ENCODE measurements at places on chromosomes 1 and 21.

DNA sequence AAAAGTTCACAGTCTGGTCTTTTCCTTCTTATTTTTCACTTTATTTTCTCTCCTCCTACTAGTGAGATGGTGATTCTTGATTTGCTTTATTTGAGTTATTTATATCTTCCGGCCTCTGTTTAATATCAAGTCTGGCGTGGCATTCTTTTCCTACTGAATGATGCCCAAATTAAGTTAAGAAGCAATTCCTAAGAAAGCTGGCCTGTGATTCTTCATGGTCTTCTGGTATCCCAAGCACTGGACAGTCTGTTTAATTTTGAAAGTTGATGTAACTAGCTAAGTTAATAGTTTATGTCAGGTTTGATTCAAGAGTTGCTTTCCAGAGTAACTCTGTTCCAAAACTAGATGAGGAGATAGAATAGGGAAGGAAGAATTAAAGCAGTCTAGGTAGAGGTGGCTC lies 9.2 kb upstream of the ENAH start:
- DNase-seq: no peak

DNA sequence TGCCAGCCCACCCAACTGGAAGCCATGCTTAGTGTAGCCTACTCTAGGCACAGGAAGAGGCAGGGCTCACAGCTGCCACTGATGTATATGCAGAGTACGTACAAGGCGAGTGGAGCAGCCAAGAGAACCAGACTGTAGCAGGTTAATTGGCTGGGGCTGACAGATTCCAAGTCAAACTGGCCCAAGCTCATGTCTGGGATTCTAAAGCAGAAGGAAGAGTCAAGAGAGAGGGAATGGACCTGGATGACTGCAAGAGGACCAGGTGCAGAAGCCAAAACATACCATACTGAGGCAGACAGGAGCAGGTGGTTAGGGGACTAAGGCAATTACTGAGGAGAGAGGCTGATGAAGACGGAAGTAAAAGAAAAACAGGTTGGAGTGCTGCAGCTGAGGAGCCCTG lies 51.3 kb upstream of the LRRN2 start:
- DNase-seq: no peak

DNA sequence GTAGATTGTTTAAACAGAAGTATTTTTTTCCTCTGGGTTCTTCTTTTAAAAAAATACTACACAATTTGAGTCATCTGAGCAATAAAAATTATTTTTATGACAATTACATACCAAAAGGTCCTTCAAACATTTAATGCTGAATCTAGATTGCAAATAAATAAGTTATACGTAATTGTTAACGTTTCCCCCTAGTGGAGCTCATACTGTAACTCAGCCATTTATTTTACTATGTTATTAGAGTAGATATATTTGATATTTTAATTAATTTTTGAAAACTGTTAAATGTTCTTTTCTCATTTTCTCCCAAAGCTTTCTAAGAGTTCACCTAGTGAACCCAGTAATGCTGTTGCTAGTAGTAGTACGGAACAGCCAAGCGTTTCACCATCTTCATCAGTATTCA lies 33.5 kb downstream of the ZMYM1 start:
- DNase-seq: no peak

- no peak for DNase-seq
Measured at GRCh38 chr1:28778021-28778420, 33.9 kb upstream of the OPRD1 start.

- DNase-seq: no peak
Measured at GRCh38 chr1:118751166-118751565, 237.0 kb downstream of the TBX15 start.

DNA sequence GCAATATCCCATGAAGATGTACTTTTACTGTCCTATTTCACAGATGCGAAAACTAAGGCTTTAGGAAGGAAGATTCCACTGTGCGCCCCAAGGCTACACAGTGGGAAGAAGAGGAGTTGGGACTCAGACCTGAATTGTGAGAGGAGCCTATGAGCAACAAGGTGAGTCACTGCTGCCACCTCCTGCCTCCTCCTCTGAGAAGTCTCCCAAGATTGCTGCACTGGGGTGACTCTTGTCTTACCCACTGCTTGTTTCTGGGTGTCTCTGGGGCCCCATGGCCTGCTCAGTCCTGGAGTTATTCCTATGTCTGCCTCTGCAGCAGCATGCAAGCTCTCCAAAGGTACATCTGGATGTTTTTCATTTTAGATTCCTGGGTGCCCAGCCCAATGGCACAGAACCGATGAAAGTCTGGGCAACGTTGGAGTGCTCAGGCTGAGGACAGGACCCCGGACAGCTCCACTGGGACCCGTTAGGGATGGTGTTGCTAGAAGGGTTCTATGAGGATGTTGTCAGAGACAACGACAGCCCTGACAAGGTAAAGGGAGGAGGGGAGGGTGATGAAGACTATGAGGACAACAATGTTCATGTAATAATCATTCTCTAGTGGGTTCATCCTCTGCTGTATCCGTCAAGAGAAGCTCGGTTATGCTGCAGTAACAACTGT lies 11.0 kb upstream of the C1QA start:
- peak; percentile 77 for DNase-seq

- no peak for DNase-seq
Measured at GRCh38 chr1:39003794-39004193, 12.7 kb downstream of the AKIRIN1 start.

GRCh38 chr1:167667536-167667935 lies 37.5 kb downstream of the RCSD1 start:
- DNase-seq: no peak

DNA sequence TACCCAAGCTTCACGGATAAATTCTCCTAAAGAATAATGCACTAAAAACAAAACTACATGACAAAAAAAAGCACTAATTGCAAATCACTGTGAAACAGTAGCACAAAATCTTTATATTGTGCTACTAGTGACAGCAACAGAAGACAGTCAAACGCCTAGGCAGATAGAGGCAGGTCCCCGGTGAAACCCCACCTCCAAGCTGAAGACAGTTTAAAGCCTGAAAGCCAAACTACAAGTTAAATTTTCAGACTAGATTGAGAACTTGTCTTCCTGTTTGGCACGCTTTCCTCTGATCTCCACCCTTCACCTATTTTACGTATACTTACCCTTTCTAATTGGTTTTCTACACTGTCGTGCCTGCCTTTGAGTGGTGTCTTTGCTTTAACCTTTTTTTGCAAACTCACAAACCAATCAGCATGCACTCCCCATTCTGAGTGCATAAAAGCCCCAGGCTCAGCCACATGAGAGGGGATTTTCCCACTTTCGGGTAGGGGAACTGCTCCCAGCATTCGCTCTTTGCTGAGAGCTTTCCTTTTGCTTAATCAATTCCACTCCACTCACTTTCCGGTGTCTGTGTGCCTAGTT lies 3.6 kb upstream of the BACH1 start:
- DNase-seq: no peak

DNA sequence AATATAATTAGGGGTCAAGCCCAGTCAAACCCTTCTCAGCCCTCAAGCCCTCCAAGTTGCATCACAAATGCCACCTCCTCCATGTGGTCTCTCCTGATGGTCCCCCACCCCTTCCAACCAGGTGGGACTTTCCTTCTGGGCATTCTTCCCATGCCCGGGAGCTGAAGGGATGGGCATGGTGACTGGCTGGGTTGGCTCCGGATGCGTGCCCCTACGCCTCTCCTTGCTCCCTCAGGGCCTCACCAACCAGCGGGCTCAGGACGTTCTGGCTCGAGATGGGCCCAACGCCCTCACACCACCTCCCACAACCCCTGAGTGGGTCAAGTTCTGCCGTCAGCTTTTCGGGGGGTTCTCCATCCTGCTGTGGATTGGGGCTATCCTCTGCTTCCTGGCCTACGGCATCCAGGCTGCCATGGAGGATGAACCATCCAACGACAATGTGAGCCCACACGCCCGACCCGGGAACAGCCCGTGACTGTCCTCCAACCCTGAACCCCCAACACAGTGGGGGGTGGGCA lies 7.5 kb downstream of the ATP1A2 start:
- DNase-seq: no peak

- DNase-seq: no peak
Measured at GRCh38 chr1:162571696-162572095, 10.2 kb downstream of the UAP1 start.

GRCh38 chr21:38179511-38179910 lies 77.3 kb upstream of the KCNJ15 start:
- no peak for DNase-seq

DNA sequence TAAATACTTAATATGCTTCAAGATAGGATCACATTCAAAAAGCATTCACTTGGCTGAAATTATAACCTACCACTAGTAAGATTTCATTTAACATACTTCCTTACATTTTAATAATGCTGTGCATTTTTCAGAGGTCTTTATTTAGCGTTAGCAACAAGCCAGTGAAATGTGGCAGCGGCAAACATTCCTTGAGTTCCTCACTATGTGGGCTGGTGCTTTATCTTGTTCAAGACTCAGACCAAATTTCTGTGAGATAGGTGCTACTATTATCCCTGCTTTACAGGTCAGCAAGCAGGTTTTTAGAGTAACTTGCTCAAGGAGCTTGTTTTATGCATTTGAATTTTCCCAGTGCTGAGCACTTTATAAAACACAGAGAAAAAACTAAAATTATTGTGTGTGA lies 132.7 kb downstream of the PLPPR4 start:
- no peak for DNase-seq

GRCh38 chr21:22691658-22692057 lies 1693.4 kb downstream of the NCAM2 start:
- no peak for DNase-seq

- DNase-seq: no peak
Measured at GRCh38 chr1:179445593-179445992, 79.8 kb downstream of the AXDND1 start.

DNA sequence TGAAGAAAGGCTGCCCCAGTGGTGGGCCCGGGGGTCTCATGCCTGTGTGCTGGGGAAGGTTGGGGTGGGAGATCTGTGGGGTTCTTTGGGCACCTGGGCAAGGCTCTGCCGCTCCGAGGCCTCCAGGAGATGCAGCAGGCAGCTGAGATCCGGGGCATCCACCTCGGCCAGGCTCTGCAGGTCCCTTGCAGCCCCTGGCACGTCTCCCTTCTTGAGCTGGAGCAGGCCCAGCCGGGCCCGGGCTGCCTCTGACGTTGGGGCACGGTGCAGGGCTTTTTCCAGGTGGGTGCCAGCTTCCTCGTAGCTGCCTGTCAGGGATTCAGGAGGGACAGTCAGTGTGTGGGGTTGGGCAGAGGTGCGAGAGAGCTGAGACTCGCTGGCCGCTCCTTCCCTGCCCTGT lies 11.4 kb upstream of the MMEL1 start:
- no peak for DNase-seq

DNA sequence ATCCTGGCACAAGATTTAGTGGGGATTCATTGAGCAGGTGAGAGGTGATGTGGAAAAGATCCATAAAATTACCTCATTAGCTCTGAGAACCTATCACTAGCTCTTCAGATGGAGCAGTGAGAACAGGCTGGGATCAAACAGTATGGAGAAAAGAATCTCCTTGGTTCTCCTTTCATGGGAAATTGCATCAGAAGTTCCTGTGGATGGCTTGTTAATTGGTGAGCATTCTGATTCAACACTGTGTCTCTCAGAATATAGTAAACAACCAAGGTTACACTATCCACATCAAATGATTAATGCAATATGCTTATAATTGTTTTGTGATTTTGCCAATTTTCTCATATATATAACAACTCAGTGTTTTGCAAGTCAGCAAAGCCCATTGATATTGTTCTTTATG lies 8.3 kb upstream of the CD55 start:
- DNase-seq: no peak

- no peak for DNase-seq
Measured at GRCh38 chr1:244068567-244068966, 17.5 kb downstream of the ZBTB18 start.

GRCh38 chr1:234735476-234735875 lies 125.5 kb upstream of the IRF2BP2 start:
- no peak for DNase-seq

DNA sequence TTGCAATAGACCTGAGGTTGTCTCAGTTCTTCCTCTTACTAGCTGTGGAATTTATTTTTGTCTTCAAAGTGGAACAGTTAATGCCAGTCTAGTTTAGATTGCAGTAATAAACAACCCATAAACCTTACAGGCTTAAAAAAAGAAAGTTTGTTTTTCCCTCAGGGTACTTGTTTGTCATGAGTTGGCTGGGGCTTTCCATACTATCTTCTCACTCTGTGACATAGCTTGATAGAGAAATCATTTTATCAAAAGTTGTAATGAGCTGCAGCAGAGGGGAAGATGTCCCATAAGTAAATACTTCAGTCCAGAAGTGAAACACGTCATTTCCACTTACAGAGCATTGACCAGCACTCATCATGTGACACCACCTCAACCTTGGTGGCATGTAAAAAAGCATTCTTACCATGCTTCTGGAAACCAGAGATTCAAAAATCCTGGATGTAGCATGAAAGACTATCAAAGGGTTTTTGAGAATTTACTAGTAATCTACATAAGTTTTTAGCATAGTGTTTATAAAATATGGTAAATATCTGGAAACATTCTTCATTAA lies 62.8 kb upstream of the COL11A1 start:
- no peak for DNase-seq

DNA sequence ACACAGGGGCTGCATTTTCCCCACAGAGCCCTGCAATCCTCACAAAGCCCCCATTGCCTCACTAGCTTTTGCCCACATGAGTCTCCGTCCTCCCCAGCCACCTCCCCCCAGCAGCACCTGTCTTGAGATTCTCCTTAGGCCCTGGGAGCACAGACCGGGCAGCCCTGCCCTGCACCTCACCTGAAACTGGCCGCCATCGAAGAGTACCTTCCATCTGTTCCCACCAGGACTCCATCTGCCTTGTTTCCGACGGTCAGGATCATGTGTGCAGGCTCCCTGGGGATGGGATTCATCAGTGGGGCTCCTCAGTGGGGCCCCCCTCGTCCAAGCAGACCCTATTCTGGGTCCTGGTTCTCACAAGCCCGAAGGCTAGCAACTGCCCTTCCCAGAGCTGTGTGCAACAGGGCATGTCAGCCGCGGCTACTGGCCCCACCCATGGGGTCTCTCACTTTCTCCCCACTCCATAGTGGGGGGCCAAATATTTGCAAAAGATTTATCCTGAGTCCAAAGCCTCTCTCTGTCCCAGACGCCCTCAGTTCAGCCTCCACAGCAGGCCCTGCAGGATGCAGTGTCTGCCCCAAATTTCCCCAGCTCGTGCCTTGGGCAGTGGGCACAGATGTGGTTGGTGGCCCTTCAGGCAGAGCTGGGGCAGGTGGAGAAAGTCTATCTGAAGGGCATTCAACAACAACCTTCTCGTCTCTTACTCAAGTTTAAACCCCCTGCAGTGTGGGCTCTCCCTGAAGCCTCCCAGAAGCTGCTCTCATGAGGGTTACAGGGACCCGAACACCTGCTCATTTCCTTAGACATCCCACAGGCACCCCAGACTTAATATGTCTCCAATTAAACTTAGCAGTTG lies 4.8 kb downstream of the PDZK1IP1 start:
- peak; percentile 46 for DNase-seq

DNA sequence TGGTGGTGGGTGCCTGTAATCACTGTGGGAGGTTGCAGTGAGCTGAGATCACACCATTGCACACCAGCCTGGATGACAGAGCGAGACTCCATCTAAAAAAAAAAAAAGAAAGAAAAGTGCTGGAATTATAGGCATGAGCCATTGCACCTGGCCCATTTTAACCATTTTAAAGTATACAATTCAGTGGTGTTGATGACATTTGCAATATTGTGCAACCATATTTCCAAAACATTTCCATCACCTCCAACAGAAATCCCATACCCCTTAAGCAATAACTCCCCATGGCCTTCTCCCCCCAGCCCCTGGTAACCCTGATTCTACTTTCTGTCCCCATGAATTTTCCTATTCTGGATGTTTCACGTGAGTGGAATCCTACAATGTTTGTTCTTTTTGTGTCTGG lies 11.0 kb upstream of the GPR157 start:
- DNase-seq: no peak

Measured in islet precursor cell (in vitro differentiated cells).